EL (cell line): ENCODE measurements at places on chromosomes 2 and 18.
A peak's percentile ranks its signal among the peaks of the same experiment; 100 is the strongest.

DNA sequence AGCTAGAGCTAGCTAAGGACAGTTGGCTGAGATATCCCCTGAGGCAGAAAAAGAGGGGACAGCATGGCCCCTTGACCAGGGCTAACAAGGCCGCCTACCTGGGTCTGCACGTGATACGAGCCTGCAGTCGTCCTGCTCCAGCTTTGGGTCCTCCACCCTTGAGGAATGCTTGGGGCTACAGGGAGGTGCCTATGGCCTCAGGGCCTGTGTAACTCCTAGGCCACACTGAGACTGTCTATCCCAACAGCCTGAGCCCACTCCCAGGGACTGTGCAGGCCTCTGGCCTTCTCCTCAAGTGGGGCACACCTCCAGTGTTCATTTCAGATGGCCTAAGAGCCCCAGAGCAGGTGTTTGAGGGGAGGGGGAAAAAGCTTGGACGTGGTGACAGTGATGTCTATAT lies 136.7 kb upstream of the SATB2 start:
- DNase-seq: no peak

GRCh38 chr18:66078925-66079800 lies 328.4 kb downstream of the CDH7 start:
- no peak for DNase-seq

- DNase-seq: no peak
Measured at GRCh38 chr2:222776792-222777191, 84.0 kb upstream of the ACSL3 start.

- DNase-seq: no peak
Measured at GRCh38 chr18:54129448-54130067, 94.9 kb downstream of the MBD2 start.

GRCh38 chr18:47756364-47757016 lies 174.0 kb downstream of the SMAD2 start:
- peak; percentile 50 for DNase-seq

- no peak for DNase-seq
Measured at GRCh38 chr2:23069923-23070322, 315.1 kb upstream of the KLHL29 start.

GRCh38 chr2:29015701-29016470 lies 34.8 kb downstream of the TOGARAM2 start:
- DNase-seq: no peak

DNA sequence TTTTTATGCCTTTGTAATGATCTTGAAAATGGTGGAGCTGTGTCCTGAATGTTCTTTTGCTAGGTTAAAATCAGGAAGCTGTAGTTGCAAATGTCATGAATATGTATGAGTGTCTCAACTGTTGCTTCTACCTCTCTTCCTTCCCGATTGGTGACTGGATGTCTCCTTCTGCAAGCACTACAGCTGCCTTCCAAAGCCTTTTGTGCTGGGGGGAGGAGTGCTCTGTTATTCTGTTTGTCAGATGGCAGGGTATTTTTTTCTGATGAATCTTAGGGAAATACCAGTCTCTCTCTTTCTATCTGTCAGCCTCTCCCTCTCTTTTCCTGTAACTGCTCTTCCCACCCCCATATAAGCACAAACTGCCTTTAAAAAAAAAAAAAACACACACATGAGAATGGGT lies 1396.3 kb upstream of the CELF4 start:
- no peak for DNase-seq

DNA sequence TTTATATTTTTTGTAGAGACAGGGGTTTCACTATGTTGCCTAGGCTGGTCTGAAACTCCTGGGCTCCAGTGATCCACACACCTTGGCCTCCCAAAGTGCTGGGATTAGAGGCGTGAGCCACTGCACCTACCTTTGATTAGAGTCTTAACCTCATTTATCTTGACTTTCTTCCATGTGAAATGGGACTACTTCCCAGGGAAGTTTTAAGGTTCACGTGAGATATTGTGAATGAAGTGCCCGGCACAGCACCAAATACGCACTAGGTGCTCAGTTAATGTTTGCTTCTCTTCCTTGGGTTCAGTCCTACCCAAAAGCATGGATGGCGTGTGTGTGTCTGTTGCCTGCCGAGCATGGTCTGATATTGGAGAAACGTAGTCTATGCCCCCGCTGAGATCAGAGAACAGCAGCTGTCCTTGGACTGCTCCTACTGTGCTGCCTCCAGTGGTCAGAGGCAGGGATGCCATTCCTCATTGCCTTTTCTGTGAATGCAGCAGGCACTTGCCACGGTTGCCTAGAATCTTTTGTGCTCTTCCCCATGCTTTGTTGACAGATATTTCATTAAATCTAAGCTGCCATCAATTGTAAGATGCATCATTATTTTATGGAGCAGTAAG lies 12.3 kb upstream of the TFCP2L1 start:
- DNase-seq: peak; percentile 35

DNA sequence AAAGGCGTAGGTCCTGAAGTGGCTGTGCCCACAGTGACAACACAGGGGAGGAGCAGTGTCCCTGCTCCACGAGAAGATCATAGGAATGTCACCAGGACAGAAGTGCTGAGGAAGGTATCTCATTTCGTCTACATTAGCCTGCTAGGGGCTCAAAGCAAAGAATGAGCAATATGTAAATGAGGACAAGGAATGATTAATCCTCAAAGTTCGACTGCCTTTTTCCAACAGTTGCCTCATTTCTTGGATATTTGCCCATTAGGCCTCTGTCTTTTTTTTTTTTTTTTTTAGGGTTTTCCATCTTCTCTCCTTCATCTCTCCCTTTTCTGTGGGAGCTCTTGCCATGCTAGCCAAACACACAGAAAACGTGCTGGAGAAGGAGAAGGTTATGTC lies 105.2 kb upstream of the ARHGAP28 start:
- DNase-seq: peak; percentile 85

DNA sequence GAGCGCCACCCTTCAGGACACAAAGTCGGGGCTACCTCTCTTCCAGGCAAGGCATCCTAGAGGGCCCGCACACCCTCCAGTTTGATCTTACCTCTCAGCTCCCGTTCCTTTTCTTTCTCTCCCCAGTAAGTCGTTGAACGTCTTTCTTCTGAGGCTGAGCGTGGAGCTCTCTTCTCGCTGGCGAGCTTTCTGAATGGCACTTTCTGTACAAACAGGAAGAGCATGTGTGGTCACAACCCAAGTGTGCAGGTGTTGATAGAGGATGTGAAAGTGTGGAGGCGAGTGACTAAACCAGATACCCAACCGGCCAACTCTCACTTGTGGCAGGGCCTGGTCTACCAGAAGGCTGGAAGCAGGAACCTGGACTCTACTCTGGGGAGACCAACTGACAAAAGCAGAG lies at the start of gene AFF3:
Gene AFF3 (minus strand): TSS at position 198 of the 400 bp plus-strand sequence. CDS start 38,136 bp downstream, outside the sequence.
- DNase-seq: no peak

DNA sequence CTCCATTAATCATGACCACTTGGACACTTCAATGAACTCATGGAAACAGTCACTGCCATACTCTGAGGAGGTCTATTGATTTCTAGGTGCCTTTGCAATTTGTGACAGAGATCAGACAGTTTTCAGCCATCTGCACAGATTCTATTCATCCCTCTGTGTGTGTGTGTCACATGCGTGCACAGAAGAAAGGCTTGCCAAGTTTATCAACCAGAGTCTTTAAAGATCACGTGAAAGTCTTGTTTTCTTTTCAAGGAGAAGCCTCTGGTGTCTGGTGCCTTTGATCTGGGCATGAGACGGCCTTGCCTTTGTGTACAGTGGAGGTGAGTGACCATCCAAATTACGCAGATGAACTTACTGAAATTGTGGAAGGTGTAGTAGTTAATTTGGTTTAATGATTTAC lies 164.2 kb downstream of the VAPA start:
- no peak for DNase-seq

- peak; percentile 65 for DNase-seq
Measured at GRCh38 chr18:11154368-11154989, 5.1 kb upstream of the PIEZO2 start.

- DNase-seq: peak; percentile 9
Measured at GRCh38 chr2:183951630-183952029, 646.7 kb upstream of the ZNF804A start.

GRCh38 chr2:109229094-109229675 lies 100.2 kb downstream of the SH3RF3 start:
- DNase-seq: no peak

DNA sequence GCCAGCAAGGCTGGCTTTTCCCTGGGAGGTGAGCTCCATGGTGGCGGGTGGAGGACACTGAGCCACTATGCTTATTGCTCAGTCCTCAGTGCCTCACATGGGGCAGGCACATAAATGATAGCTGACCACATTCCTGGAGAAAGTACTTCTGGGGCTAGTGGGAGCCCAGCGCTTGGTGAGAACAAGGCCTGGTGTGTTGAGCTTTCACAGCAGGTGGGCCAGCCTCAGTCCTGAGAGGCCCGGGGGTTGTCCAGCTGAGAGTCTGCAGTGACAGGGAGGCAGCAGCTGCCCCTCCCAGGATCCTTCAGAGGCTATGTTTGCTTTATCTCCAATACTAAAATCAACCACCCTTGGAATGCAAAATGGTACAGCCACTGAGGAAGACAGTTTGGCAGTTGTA lies 217.7 kb downstream of the ZBTB7C start:
- DNase-seq: no peak

DNA sequence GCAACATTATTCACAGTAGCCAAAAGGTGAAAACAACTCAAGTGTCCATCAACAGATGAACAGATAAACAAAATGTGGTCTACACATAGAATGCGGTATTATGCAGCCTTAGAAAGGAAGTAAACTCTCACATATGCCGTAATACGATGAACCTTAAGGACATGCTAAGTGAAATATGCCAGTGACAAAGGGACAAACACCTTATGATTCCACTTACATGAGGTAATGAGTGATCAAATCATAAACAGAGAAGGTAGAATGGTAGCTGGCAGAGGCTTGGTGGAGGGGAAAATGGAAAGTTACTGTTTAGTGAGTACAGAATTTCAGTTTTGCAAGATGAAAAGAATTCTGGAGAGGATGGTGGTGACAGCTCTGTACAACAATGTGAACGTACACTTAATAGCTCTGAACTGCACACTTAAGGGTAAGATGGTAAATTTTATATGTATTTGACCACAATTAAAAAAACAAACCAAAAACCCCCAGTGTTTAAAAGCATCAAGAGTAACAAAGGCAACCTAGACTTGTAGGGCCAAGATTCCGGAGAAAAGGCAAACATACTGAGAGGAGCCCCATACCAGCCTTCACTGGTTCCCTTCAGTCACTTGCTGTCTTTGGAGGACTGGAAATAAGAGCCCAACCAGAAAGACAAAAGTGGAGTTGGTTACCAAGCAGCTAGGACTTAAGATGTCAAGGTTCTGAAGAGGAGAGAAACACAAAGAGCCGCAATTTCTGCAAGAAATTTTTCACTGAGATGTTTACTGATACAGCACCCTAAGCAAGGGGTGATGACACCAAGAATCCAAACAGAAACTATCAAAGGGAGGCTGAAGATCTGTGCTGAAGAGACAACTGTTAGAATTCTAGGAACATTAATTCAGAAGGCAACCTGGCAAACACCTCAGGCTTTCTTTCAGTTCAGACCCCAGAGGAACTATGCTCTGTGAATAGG lies 61.3 kb downstream of the CUL3 start:
- peak; percentile 31 for DNase-seq

DNA sequence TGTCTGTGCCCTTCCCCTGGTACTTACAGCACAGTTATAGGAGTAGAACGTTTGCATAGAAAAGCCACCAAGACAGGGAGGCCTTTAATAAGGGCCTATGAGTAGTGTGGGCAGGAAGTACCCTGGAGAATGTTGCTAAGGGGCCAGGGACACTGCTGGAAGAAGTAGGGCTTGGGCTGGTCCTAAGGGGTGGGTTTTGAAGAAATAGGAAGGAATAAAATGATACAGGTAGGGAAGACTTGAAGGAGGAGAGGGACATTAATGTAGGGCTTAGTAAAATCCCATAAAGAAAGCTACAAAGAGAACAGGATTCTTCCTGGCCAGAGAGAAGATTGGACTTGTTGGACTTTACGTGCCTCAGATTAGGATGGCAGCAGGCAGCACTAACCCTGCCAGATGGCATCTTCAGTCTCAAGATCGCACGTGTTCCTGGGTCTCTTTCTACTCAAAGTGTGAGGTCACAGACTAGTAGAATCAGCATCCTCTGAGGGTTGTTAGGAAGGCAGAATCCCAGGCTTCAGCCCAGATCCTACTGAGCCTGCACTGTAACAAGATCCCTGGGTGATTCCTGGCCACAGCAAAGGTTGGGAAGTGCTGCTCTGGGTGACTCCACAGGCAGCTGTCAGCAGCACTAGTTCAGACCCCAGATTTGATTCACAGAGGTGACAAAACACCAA lies 39.2 kb downstream of the EPAS1 start:
- DNase-seq: peak; percentile 52

DNA sequence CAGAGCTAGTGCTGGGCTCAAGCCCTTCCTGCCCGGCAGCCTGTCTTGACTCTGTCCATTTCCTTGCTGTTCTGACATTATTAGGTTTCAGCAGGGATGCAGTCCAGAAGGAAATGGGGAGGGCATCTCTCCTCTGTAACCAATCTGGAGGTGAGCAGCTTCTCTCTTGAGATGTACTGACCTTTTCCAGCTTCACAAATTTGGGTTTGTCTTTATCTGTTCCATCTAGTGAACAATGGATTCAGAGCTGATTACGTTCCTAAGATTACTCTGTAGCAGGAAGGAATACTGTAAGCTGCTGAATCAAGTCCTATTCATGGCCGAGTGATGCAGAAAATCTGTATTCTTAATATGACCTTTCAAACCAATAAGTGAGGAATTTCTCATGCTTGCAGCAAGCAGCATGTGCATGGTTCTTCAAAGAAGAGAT lies 11.0 kb downstream of the PLA2R1 start:
- no peak for DNase-seq

DNA sequence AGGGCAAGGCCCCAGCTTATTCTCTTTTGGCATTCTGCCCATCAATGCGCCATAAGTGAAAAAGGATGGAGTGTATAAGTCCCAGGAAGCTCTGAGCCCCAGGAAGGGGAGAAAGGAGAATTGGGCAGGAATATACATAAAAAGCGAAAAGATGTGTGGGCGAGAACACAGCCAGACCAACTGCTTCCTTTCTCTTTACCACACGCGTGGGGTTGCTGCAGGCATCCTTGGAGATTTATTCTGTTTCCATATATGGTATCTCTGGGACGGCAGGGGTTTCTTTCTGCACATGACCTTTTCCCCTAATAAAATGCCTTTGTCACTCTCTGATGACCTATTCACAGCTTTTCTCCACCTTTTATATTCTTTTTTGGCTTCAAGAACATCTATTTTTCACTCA lies 440.5 kb downstream of the NBAS start:
- DNase-seq: no peak

- peak; percentile 69 for DNase-seq
Measured at GRCh38 chr18:48446582-48447225, 37.5 kb upstream of the ZBTB7C start.

- DNase-seq: peak; percentile 2
Measured at GRCh38 chr2:348361-348916, 60.5 kb upstream of the ALKAL2 start.

- DNase-seq: peak; percentile 35
Measured at GRCh38 chr2:224449212-224450147, 47.6 kb upstream of the FAM124B start.

- DNase-seq: no peak
Measured at GRCh38 chr2:97673915-97674283, 4.4 kb downstream of the C2orf92 start.

DNA sequence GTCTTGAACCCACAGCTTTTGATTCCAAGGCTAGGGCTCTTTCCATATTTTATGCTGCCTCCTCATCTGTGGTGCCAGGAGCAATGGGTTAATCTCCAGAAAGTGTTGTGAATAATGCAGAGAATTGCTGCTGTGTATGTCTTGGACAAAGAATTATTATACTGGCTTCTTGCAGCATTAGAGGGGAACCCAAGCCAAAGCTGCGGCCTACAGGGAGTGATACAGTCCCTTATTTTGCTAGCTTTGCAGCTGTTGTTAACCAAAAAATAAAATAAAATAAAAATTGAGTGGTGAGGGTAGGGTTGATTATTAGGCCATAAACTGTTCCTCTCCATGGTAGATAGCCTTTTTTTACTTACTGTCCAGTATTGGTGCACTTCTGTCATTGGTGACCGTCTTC lies 16.7 kb downstream of the WIPF1 start:
- no peak for DNase-seq
